ENCODE measurements at places on chromosomes 1 and 21. TPM values are rescaled to one million over a fixed set of nuclear protein-coding genes. Genes with fewer than 3 reads are reported as not detected.

DNA sequence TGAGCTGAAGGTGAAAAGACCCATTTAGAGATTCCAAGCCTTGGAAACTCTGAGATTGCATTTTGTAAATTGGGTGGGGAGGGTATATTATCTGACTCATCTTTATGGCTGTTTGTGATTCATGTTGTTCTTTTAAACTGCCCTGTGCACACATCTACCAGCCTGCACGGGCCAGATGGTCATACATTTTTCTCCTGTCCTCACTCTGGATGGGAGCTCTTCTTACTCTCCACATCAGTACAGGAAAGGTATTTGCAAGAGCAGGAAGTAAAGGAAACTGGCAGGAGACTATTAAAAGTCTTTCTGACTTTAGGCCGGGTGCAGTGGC lies 14.3 kb upstream of the NMNAT2 start:
- DNase-seq: no peak

GRCh38 chr21:44702973-44703730 lies 6.2 kb downstream of the KRTAP10-12 start:
- DNase-seq: no peak

The PTPRU gene
- polyA plus RNA-seq: 0.78 TPM

The NBPF1 gene
- polyA plus RNA-seq: 10.1 TPM

- peak; percentile 44 for DNase-seq
Observed at GRCh38 chr1:109630081-109630897, 10.7 kb downstream of the AMPD2 start.

The NDUFV3 gene
- 11.6 TPM for polyA plus RNA-seq

The SPRR2D gene
- polyA plus RNA-seq: not detected

DNA sequence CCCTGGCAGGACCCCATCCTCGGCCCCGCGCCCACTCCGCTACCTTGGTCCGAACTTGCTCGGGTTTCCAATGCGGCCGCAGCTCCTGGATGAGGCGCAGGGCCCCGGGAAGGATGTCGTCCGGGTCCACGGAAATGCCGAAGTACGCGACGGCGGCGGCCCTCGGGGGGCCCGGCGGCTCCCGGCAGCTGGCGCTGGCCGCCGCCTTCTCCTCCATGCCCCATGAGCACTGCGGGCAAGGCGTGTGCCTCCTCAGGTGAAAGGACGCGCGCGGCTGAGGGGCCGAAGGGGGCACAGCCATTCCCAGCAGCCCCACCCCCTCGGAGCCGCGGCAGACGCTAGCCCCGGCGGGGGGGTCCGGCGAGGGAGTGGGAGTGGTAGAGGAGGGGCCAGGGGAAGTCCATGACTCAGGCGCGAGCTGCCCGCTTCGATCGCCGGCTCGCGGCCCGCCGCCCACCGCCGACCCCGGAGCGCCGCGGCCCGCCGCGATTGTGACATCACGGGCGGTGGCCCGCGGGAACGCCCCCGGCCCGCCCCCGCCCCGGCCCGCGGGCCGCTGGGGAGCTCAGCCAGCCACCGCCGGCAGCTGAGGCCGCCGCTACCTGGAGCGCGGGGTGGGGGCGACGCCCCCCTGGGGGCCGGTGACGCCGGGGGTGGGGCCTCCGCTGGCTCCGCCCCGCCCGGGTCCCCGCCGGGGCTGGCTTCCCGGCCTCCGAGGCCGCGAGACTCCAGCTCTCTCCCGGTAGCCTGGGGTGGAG lies at the start of gene ETNK2:
TSS of gene ETNK2 (minus strand) at position 493 of the 758 bp plus-strand sequence. CDS start at position 301, 192 bp downstream.
- peak; percentile 68 for DNase-seq

The RIPK4 gene
- polyA plus RNA-seq: not detected

DNA sequence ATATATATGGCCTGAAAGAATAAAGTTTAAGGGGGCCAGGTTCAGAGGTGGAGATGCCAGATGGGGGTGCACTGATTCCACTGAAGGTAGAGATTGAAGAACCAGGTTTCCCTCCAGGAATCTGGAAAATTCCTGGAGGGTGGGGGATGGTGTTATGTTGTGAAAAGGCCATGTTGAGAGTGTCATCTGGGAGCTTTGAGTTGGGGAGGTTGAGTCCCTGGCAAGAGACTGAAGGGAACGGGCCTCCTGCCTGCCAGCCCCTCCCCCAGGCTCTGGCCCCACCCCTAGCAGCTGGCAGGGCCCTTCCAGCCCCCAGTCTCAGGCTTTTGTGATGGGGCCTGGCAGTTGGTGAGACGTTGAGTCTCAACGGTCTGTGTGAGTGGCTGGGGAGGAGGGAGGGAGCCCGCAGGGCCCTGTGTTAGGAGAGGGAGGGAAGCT lies 4.1 kb downstream of the PTPRU start:
- no peak for DNase-seq

DNA sequence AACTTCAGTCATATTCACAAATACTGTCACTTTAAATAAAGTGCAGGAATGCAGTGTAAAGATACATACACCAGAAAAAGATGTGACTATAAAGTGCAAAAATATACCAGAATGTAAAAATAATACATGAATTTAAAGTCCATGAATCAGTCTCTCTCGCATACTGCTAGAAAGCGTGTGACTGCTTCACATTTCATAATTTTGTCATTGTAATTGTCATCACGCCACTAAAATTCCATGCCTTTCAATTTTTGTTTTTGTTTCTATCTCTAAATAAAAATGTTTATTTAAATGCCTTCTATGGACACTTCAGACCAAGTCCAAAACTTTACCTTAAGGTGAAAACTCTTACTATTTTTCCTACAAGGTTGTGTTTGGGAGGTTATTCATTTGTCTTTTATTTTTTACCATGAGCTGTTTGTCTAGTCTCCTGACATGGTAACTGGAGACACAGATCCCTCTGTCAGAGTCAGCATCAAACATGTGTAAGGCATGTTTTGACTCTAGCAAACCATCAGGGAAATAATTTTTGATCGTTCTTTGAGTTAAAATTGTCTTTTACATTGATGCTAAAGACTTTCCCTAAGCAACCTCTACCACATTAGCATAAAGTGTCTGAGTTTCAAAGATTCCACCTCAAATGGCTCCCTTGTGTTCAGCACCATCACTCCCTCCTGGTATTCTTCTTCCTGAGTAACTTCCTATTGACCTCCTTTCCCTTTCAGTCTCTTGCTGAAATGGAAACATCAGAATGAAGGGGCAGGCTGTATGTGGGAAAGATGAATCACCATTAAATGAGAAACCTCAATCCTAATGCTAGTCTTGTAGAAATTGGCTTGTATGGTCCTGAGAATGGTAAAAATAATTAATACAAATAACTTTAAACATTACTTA lies 14.0 kb upstream of the AIM2 start:
- no peak for DNase-seq

DNA sequence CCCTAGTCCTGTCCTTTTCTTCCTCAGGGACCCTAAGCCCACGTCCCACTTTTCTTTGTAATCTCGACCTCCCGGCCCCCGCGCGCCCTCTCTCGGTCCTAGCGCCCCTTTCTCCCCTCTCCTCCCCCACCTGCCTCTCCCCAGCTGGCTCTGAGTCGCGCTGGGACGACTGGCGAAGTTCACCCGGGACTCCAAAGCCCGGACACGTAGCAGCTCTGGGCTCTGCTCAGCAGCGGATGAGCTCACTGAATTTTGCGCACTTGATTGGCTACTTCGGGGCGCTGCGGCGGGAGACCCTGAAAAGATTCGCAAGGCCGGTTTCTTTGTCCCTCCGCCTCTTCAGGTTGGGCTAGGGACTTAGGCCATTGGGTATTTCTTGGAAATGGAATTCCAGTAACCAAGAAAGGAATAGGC lies 16.3 kb upstream of the ACKR1 start:
- DNase-seq: peak; percentile 81

DNA sequence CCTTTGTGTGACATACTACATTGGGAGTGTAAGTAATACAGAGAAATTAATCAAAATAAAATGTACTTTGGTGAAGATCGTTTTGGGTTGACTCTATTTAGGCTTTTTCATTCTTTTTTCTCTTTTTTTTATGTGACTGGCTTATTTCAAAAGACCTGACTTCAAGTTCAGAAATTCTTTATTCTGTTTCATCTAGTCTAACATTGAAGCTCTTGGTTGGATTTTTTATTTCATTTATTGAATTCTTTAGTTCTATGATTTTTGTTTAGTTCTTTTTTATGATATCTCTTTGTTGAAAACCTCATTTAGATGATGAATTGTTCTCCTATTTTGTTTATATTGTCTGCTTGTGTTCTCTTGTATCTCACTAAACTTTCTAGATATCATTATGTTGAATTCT lies 35.6 kb downstream of the SLC35A3 start:
- DNase-seq: no peak

The TP53BP2 gene
- 18.2 TPM for polyA plus RNA-seq

The MORC3 gene
- polyA plus RNA-seq: 68.8 TPM

GRCh38 chr21:41121785-41122415 lies 46.1 kb upstream of the BACE2 start:
- DNase-seq: peak; percentile 69

The PODN gene
- polyA plus RNA-seq: not detected

DNA sequence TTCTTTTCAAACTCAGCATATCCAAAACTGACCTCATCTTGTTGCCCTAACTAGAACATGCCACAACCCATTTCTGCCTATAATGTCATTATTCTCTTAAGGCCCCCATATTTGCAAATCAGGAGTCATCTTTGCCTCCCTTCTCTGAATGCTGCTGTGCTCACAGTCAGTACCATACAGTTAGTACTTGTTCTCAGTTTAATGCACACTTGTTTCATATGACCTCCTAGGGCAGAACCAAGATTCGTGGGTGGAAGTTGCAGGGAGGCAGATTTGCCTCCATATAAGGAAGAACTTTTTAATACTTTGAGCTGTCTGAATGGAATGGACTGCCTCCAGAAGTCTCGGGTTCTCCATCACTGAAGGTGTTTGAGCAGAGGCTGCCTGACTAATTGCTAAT lies 9.2 kb downstream of the CAP1 start:
- no peak for DNase-seq

GRCh38 chr1:231836227-231836893 lies 209.8 kb downstream of the DISC1 start:
- DNase-seq: no peak

DNA sequence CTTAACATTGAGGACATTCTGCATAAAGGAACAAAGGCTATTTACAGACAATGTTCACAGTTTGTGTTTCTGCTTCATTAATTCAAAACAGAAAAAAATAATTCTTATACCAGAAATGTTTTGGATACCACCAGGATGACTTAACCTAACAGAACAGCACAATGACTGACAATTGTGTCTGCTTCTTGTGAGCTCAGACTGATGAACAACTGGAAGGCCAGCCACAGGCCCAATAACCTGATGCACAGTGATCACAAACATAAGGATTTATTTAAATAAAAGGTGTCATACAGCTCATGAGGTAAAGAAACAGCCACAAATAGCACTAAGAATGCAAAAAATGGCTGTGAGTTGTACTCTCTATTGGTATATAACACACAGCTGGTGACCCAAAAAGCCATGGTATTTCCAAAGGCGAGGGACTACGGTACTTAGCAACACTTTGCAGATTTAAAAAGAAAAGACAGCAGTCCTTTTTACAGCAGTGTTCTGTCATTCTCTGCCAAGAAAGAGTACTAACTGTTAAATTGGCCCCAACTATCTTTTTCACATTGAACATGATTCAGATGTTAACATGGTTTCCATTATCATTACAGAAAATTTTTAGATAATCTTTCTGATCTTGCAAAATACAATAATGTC lies 32.1 kb upstream of the DDAH1 start:
- no peak for DNase-seq

DNA sequence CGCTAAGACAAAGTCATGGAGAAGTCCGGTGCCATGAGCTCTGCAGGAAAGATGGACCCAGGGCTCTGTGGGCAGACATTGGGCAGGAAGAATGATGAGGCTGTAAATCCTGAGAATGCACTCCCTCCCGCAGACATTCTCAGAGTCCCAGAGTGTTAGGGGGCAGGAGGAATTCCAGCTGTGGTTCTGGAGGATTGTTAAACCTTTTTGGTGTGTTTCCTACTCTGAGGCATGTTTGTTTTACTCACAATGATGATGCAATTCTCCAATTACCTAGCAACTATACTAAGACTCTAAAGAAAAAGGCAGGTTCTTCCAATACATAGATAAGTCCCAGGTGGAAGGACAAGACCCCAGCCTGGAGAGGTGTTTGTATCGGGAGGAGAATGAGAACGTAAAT lies 2.8 kb upstream of the CAPN9 start:
- DNase-seq: no peak

- no peak for DNase-seq
Observed at GRCh38 chr1:167082511-167083027, 7.6 kb downstream of the GPA33 start.

All from B cell (primary cell).